ENCODE measurements at places on chromosomes 3 and 15.

DNA sequence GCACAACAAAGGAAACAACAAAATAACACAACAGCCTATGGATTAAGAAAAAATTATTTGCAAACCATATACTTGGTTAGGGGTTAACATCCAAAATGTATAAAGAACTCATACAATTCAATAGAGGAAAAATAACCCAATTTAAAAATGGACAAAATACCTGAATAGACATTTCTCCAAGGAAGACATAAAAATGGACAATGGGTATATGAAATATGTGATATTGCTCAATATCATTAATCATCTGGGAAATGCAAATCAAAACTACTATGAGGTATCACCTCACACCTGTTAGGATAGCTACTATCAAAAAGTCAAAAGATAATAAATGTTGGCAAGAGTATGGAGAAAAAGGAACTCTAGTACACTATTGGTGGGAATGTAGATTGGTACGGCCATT, 71.0 kb upstream of the THRB start:
- DNase-seq: no peak

DNA sequence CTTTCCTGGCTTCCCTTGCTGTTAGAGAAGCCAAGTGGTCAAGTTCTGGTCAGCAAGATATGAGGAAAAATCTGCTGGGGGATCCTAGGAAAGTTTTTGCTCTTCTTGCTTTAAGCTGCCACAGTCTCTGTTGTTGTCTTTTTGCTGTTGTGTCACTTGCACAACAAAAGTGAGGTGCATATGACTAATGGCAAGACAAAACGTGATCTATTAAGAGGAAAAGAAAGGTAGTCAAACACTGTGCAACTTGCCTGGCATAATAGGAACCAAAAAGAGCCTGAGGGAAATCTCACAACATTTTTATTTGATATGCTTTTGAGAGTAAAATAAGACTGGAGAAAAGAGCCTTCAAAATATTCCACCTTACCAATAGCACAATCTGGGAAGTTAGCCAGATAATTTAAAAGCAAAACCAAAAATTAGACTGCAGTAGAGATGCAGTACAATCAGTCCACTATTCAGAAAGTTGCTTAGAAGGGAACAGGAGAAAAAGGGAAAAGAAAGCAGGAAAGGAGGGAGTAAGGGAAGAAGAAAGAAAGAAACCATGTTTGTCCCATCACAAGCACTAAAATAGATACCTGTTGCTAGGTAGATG, 110.0 kb upstream of the SLC4A7 start:
- no peak for DNase-seq

- DNase-seq: peak; percentile 33
Measured at GRCh38 chr3:192851821-192852372, 65.8 kb downstream of the MB21D2 start.

DNA sequence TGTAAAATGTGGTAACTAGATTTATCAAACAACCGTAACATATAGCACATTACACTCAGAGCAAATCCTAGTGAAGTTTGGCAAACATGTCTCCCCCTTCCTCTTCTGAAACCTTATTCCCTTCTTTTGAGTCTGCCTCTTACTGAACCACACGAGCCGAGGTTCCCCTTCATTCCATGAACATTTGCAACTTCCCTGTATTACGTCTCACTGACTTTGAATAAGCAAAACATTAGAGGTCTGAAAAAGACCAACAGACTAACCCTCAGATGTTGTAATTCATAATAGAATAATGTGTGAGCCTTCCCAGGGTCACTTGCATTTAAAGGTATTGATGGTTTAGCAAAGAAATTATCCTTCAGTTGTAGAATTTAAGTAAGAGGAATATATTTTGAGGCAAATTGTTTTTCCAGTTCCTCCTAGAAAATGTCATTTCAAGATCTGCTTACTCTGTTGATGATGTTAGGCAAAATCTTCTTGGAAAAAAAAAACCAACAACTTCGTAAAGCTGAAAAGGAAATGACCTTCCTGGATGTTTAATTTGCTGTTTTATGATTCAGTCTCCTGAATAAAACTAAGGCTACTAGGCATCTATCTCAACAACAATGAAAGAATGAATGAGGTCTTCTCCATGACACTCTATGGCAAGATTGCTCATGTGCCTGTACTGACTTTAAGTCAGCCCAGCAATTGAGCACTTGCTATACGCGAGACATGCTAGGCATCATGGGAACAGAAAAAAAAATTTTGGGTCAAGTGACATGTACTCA, 296.9 kb upstream of the NECTIN3 start:
- DNase-seq: peak; percentile 57

GRCh38 chr3:128969993-128970739, 23.7 kb downstream of the CFAP92 start:
- no peak for DNase-seq
